ENCODE measurements at places on chromosomes 11 and 22.

DNA sequence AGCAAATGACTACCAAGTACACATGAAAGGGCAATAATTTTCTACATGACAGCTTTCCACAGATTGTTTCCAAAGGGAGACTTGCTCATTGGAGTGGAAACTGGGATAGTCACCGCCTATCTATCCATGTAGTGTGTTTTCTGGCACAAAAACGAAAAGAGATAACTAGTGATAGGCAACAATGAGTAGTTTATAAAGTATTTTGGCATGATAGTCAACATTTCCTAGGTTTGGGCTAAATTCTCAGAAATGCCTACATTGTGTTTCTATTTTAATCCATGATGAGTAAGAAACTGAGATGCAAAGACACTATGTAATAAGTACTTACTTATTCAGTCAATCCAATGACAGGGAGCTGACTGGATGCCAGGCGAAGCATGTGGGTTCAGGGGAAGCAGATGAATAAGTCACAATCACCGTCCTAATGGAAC is 1129.1 kb downstream of the DLG2 start:
- no peak for DNase-seq

GRCh38 chr22:37999640-38000272 is 15.4 kb upstream of the SOX10 start:
- DNase-seq, result peak; percentile 35

- DNase-seq, result peak; percentile 45
Observed at GRCh38 chr11:2474059-2474901, 29.5 kb downstream of the KCNQ1 start.

GRCh38 chr11:65790104-65790901 is 3.4 kb downstream of the OVOL1 start:
- no peak for DNase-seq

DNA sequence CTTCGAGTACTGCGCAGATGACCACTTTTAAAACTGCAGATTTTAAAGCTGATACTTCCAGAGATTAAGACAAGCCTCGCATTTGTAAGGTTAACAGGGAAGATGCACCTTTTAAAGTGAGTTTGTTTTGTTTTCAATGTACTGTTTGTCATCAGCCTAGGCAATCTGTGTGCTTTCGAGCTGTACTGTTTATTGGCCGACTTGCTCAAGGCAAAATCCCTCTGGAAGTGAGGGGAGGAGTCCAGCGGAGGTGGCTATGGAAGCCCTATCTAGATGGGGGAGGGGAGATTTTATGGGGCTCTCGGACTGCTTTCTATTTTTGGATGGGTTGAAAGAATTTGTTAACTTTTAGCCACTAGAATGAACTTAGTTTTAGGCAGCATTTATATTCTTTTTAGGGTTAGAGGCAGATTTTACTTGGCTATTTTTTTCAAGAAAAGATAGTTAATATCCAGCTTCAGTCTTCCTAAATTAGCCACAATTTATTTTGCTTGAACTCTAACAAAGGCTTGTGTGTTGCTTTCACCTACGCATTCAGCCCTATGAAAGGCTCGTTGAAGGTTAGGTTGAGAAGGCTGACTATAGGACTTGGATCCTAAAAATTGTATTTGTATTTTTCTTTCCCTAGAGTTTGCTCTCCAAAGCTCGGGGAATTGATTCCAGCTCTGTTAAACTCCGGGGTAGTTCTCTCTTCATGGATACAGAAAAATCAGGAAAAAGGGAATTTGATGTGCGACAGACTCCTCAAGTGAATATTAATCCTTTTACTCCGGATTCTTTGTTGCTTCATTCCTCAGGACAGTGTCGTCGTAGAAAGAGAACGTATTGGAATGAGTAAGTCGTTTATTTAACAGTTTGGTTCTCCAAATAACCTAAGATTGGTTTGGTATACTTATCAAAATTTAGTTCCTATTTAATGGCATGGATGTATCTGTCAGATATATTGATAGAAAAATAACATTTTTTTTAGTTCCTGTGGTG is 2.1 kb downstream of the WEE1 start:
- peak; percentile 6 for DNase-seq

Measured in SHP77 treated with DMSO at 0.1 percent for 48 hours (cell line).